WTC11 (cell line): ENCODE measurements at places on chromosomes 2 and 18. TPM values are rescaled to one million over a fixed set of nuclear protein-coding genes. Genes with fewer than 3 reads are reported as not detected.

Gene SLC9A4
- 0.09 to 0.11 TPM in 2 of 3 replicates, not detected in the other for total RNA-seq

Gene SKOR2
- total RNA-seq: 0.34 to 1.3 TPM (median 0.37 TPM) in 3 replicates

Gene POTEI
- 2.2 to 3.2 TPM (median 2.7 TPM) in 3 replicates for total RNA-seq

Gene ZC3H8
- 5.7 to 9.9 TPM (median 7.0 TPM) in 3 replicates for total RNA-seq

Gene CELF4
- 2.6 to 3.3 TPM (median 2.9 TPM) in 3 replicates for total RNA-seq

Gene APCDD1
- total RNA-seq: 5.3 to 7.1 TPM (median 5.5 TPM) in 3 replicates

Gene ALPG
- 0.94 to 1.3 TPM (median 1.2 TPM) in 3 replicates for total RNA-seq

Gene DSC3
- total RNA-seq: 2.1 to 2.8 TPM (median 2.6 TPM) in 3 replicates

Gene PLA2R1
- 0.76 to 1.1 TPM (median 0.92 TPM) in 3 replicates for total RNA-seq

Gene FBLN7
- 0.55 to 0.96 TPM (median 0.80 TPM) in 3 replicates for total RNA-seq

Gene MEP1B
- 0.07 TPM in 1 of 3 replicates, not detected in the others for total RNA-seq

Gene DSG4
- total RNA-seq: not detected in 3 replicates

Gene RGPD4
- 0.04 to 0.05 TPM in 2 of 3 replicates, not detected in the other for total RNA-seq

Gene CLEC4F
- not detected in 3 replicates for total RNA-seq

Gene DUSP2
- total RNA-seq: 4.7 to 6.8 TPM (median 5.8 TPM) in 3 replicates

Gene ABCA12
- 0.04 TPM in 1 of 3 replicates, not detected in the others for total RNA-seq

Gene IL36A
- not detected in 3 replicates for total RNA-seq

Gene RIT2
- 0.64 to 1.5 TPM (median 1.4 TPM) in 3 replicates for total RNA-seq

Gene SPC25
- total RNA-seq: 23.2 to 29.2 TPM (median 28.6 TPM) in 3 replicates

Gene HK2
- total RNA-seq: 61.6 to 74.5 TPM (median 73.9 TPM) in 3 replicates

Gene CABLES1
- 15.4 to 18.0 TPM (median 17.0 TPM) in 3 replicates for total RNA-seq

Gene ARL4C
- 9.3 to 10.6 TPM (median 10.4 TPM) in 3 replicates for total RNA-seq

Gene WNT10A
- total RNA-seq: not detected in 3 replicates

Gene RPIA
- total RNA-seq: 21.8 to 23.4 TPM (median 23.4 TPM) in 3 replicates

Gene SLC5A7
- total RNA-seq: 0.05 TPM in 1 of 3 replicates, not detected in the others

Gene RBM43
- 2.8 to 3.3 TPM (median 2.9 TPM) in 3 replicates for total RNA-seq

Gene ZNF2
- 2.4 to 3.5 TPM (median 3.4 TPM) in 3 replicates for total RNA-seq

Gene MYO5B
- 7.0 to 8.7 TPM (median 7.4 TPM) in 3 replicates for total RNA-seq

Gene MROH2A
- total RNA-seq: 0.16 TPM in 1 of 3 replicates, not detected in the others

Gene SLC8A1
- 1.4 to 2.6 TPM (median 1.7 TPM) in 3 replicates for total RNA-seq

Gene NOSTRIN
- total RNA-seq: 0.22 to 0.46 TPM in 2 of 3 replicates, not detected in the other

Gene FAM124B
- total RNA-seq: 3.7 to 4.4 TPM (median 3.9 TPM) in 3 replicates

Gene CCDC148
- total RNA-seq: 1.7 to 2.1 TPM (median 1.9 TPM) in 3 replicates

Gene C1D
- total RNA-seq: 19.3 to 21.0 TPM (median 19.4 TPM) in 3 replicates

Gene GPR45
- total RNA-seq: 0.21 TPM in 1 of 3 replicates, not detected in the others

Gene NTSR2
- 0.16 TPM in 1 of 3 replicates, not detected in the others for total RNA-seq

Gene HOXD12
- total RNA-seq: 0.17 TPM in 1 of 3 replicates, not detected in the others

Gene LDLRAD4
- total RNA-seq: 2.9 to 6.2 TPM (median 3.0 TPM) in 3 replicates

Gene SCN7A
- 0.14 to 0.32 TPM (median 0.17 TPM) in 3 replicates for total RNA-seq

Gene ANTXR1
- 30.0 to 37.7 TPM (median 36.8 TPM) in 3 replicates for total RNA-seq

Gene LHCGR
- 0.21 to 0.34 TPM (median 0.31 TPM) in 3 replicates for total RNA-seq

Gene CYB5A
- 127 to 170 TPM (median 159 TPM) in 3 replicates for total RNA-seq
